A549 treated with Mapracorat at 1 μM for 4 hours (cell line): ENCODE measurements at places on chromosomes 7 and 10. TPM values are rescaled to one million over a fixed set of nuclear protein-coding genes. Genes with fewer than 3 reads are reported as not detected.

HK1 gene
- 37.9 to 41.4 TPM (median 39.6 TPM) in 5 replicates for total RNA-seq

OPN4 gene
- not detected in 5 replicates for total RNA-seq

EEF1AKMT2 gene
- total RNA-seq, result 14.1 to 20.1 TPM (median 16.8 TPM) in 5 replicates

ABCC2 gene
- 119 to 142 TPM (median 123 TPM) in 5 replicates for total RNA-seq

SEMA3A gene
- total RNA-seq, result 3.8 to 7.1 TPM (median 5.2 TPM) in 5 replicates

KMT2E gene
- total RNA-seq, result 12.9 to 21.4 TPM (median 16.6 TPM) in 5 replicates

PRSS2 gene
- not detected in 5 replicates for total RNA-seq

C10orf90 gene
- total RNA-seq, result 2.7 to 3.7 TPM (median 3.5 TPM) in 5 replicates

ADRA2A gene
- total RNA-seq, result 0.07 to 0.14 TPM (median 0.08 TPM) in 4 of 5 replicates, not detected in the other

C10orf143 gene
- 0.66 to 1.00 TPM (median 0.81 TPM) in 5 replicates for total RNA-seq

ADIRF gene
- not detected in 5 replicates for total RNA-seq

SSMEM1 gene
- not detected in 5 replicates for total RNA-seq

OPN1SW gene
- total RNA-seq, result not detected in 5 replicates
